Activated CD8-positive, alpha-beta memory T cell treated with anti-CD3 and anti-CD28 coated beads for 1 hour (primary cell): ENCODE measurements at places on chromosomes 4 and X.

DNA sequence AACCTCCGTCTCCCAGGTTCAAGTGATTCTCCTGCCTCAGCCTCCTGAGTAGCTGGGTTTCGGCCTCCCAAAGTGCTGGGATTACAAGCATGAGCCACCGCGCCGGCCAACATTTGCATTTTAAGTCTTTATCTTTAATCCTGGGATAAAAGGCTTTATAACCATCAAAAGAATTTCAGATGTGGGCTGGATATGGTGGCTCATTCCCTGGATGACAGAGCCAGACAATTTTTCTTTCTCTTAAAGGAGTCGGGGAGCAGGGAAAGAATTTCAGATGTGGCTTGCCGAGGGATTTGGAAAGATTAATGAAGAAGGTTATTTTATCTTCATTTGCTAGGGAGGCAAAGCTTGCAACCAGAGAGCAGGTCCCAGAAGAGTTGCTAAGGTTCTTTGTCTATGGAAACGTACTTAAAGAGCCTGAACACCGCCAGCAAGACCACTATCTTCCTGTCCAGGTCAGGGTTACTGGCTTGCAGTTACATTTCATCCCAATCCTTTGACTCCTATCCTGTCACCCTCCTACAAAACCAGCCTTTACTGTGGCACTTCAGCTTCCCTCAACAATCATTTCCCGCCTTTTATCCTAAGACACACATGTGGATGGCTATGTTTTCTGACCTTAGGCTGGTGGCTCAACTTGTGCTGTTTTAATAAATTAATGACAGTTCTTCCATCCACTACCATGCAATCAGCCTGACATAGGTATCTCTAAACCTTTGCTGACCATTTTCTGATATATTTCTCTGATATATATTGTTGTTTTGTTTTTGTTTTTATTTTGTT is 3.9 kb upstream of the KLHL8 start:
- DNase-seq: no peak

GRCh38 chrX:148904421-148905111 is 404.1 kb downstream of the AFF2 start:
- DNase-seq: no peak

DNA sequence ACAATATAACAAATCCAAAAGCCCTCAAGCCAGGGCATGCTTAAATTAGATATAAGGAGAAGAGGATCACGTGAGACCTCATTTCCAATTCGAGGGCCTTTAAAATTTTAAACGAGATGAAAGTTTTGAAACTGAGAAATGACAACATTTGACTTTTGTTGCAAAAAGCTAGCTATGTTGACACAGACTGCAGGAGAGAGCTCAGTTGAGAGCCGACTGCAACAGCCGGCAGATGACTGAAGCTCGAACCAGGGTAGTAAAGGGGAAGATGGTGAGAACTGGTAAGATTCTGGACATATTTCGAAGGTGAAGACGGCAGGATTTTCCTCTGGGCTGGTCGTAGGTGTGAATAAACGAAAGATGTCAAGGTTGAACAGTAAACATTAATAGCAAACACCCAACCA is 773 bp downstream of the PRMT9 start:
- DNase-seq: no peak

- DNase-seq: no peak
These were observed 34.0 kb downstream of the ETDB start for GRCh38 chrX:135086197-135086854.

DNA sequence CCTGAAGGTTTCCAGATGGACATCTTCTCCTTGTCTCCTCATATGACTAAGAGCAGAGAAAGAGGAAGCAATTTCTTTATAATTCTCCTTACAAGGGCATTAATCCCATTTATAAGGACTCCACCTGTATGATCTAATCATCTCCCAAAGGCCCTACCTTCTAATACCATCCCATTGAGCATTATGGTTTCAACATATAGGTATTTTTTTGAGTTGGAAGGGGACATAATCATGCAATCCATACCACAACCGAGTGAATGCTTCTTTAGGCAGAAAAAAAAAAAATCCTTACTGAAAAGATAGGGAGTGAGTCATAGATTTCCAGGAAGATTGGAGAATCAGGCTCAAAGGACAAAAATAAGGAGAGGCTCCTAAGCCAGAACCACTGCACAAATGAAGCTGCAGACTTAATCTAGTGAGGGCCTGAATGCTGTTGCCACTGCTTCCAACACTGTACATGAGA is 312.5 kb upstream of the HS3ST1 start:
- DNase-seq: no peak
